ENCODE measurements at places on chromosomes 16 and 17. TPM values are rescaled to one million over a fixed set of nuclear protein-coding genes. Genes with fewer than 3 reads are reported as not detected.
A peak's percentile ranks its signal among the peaks of the same experiment; 100 is the strongest.

Gene IGF2BP1
- 0.96 TPM for total RNA-seq

GRCh38 chr16:19179546-19180490, 11.8 kb downstream of the SYT17 start:
- peak; percentile 71 for DNase-seq
- H3K4me1 ChIP-seq = no peaks in the 10 kb centered on the region
- no peak overlapping the region for H3K4me3 ChIP-seq

DNA sequence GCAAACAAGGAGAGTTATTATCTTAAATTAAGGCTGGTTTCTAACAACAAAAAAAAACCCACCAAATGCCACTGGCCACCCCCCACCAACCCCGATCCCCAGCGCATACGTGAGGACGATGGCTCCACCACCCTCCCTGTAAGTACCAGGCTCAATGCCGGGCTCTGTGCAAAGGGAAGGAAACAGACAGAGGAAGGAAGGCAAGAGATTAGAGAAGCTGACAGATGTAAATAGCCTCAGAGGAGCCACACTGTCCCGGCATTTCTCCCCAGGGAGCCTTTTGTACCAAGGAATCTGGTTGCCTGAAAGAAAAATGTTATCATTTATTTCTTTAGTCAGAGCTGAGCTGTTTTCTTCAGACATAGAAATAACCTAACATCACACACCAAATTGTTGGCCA, 13.1 kb downstream of the SOST start:
- no peak overlapping the region for H3K4me3 ChIP-seq
- H3K4me1 ChIP-seq = no peaks in the 10 kb centered on the region
- no peak for DNase-seq
- peaks cover 4% of the 10 kb centered on the region for H3K27me3 ChIP-seq
- no peak overlapping the region for H3K27ac ChIP-seq

DNA sequence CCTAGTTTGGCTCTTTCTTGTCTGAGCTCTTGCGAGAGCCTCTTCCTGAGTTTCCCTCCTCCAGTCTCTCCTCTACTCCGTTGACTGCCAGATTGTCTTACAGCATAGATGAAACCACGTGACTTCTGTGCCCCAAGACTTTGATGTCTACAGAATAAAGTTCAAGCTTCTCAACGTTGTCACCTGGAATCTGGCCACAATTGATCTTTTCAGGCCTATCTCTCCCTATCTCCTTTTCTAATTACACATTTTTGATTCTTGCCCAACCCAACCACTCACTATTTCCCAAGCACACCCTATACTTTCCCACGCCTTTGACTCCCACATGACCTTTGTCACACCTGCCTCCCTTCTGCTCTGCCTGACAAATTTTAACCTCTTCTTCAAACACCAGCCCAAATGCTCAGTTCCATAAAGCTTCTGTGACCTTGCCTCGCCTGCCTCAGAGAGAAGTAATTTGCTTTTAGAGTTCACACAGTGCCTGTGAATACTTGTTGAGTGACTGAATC, 52.4 kb upstream of the PMFBP1 start:
- H3K4me1 ChIP-seq = no peaks in the 10 kb centered on the region
- H3K4me3 ChIP-seq = no peak overlapping the region
- no peaks in the 10 kb centered on the region for H3K36me3 ChIP-seq
- peak; percentile 61 for DNase-seq
- no peaks in the 10 kb centered on the region for H3K27me3 ChIP-seq
- H3K27ac ChIP-seq = no peak overlapping the region

Gene GUCY2D
- 0.37 TPM for total RNA-seq

Gene WDR81
- 16.0 TPM for total RNA-seq

Gene C16orf96
- total RNA-seq = 0.08 TPM
